ENCODE measurements at places on chromosomes 5 and 9.
A peak's percentile ranks its signal among the peaks of the same experiment; 100 is the strongest.

- no peak for ATAC-seq
Measured at GRCh38 chr9:135093111-135093510, 5.6 kb downstream of the OLFM1 start.

GRCh38 chr5:141806626-141807025 is 71.6 kb downstream of the PCDH1 start:
- ATAC-seq: no peak

GRCh38 chr5:67102708-67103107 is 93.9 kb downstream of the CD180 start:
- ATAC-seq: no peak

DNA sequence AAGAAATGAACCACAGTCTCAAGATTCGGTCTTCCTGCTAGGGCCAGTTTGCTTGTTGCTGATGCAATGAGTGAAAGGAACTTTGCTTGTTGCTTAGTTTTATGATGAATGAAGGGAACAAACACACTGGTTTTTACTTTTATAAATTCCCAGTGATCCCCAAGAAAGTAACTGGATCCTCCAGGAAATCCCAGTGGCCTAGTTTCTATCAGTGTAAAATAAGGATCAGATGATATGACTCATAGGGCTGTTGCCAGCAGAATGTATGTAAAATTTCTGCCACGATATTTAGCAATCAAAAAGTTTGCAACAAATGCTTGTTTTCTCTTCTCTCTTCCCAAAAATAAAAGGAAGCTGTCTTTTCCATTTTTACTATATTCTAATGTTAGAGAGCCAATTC is 160.1 kb upstream of the CDKN2B start:
- ATAC-seq: peak; percentile 52

GRCh38 chr9:130471411-130472183 is 26.8 kb downstream of the ASS1 start:
- no peak for ATAC-seq

DNA sequence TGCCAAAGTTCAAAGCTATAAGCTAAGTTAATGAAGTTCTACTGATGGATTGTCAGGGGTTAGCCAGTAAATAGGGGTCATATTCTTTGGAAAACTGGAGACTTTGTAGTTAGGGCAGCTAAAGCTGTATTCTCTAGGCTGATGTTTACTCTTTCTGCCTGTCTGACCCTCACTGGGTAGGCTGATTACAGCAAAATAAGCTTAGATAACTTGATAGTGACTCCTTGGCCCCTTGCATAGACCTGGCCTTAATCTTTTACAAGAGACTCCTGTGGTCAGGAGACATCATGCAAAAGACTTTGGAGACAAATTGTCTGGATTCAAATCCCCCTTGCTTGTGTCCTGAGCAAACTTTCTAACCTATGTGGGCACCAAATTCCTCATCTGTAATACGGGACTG is 314.4 kb upstream of the MSX2 start:
- no peak for ATAC-seq

- no peak for ATAC-seq
Measured at GRCh38 chr9:38339087-38339486, 53.4 kb upstream of the ALDH1B1 start.

DNA sequence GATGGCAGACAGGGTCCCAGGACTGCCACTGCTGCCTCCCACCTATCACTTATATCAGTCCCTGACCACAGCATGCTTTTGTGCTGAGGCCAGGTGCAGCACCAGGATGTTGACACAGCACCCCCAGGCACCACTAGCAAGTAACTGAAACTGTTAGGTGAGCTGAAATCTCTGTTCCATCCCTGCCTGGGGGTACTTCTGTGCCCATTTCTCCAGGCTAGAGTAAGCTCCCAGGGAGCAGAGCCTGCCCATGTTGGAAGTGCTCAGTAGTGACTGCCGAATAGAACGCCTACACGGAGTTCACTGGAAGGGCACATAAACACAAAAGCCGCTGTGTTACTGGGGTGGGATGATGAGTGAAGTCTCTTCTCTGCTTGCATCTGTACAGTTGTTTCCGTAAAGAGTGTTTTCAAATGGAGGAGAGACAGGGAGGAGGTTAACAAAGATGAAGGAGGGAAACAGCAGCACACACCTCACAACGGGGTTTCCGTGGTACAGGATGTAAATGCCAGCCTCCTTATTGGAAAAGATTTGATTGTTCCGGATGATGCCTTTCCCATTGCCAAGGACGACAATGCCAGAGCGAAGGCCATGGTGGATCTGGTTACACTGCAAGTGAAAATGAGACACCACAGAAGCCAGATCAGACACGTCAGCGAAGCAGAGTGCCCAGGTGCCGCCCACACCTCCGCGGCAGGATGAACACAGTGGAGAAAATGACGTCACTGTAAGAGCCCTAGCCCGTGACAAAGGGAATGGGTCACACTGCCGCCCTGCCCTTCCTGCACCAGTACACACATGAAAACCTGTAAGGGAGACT is 43.1 kb downstream of the POLR1E start:
- ATAC-seq: no peak

DNA sequence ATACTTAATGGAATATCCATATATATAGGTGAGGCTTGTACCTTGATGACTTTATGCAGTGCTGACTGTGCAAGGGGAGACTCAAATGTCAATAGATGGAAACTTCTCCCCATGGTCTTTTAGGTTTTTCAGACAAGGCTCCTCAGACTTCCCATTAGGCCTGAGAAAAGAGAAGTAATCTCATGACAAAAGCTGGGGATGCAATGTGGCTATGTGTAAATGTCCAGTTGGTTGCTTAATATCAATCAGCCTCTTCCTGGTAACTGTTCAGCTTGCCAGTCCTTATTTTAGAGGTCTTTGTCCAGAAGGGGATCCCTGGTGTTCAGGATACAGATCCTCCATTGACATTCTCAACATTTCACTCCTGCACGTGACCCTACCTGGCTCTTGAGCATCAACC is 621.1 kb upstream of the CDH18 start:
- ATAC-seq: no peak

- ATAC-seq: peak; percentile 64
Measured at GRCh38 chr9:121261107-121261460, 6.9 kb upstream of the GSN start.

DNA sequence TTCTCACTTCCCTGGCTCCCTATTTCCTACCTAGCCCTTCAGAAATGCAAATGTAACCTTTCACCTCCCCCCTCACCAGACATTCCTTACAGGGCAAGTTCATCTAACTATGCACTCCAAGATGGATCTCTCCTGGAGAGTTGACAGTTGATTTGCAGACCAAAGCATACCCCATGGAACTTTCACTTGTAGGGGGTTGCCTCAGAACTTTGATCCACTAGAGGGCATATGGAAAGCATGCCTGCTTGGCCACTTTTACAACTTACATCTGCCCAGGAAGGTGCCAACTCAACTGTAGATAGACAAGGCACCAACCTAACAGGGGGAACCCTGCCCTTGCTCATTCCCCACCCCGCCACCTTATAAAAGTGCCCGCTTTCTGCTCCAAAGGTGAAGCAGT is 187.8 kb downstream of the NXNL2 start:
- peak; percentile 82 for ATAC-seq

GRCh38 chr5:34886392-34887119 is 28.7 kb downstream of the RAD1 start:
- no peak for ATAC-seq

GRCh38 chr9:116594547-116594946 is 92.6 kb upstream of the TRIM32 start:
- ATAC-seq: peak; percentile 71

DNA sequence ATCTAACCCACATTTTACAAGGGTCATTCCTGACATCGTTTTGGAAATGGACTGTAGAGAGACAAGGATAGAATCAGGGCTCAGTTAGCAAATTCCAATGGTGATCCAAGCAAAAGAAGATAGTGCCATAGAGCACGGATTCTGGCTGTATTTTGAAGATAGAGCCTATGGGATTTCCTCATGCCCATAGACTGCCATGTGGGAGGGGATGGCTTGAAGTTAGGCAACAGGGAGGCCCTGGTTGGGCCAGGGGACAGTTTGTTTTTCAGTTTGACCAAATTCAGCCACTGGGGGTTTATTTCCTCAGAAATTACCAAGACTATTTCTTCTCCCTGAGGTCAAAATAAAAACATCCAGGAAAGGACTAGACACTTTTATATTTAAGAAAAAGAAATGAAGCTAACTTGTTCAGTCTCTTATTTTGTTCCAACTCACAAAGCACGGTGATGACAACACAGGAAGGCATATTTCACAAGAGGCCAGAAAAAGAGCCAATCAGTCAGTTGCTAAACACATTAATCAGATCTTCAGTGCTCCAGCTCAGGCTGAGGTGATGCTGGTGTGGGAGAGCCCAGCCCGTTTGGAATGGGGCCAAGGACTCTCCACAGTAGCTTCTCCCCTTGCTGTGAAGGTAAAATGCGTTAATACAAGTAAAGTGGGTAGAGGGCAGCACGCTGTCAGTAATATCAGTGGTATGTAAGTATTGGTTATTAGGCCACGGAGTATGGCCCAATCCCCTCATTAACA is 4.4 kb upstream of the DCTN4 start:
- no peak for ATAC-seq

GRCh38 chr5:16733331-16734006 is 116.7 kb upstream of the RETREG1 start:
- ATAC-seq: no peak

- peak; percentile 97 for ATAC-seq
Measured at GRCh38 chr5:170603578-170604565, 100.1 kb downstream of the KCNIP1 start.

DNA sequence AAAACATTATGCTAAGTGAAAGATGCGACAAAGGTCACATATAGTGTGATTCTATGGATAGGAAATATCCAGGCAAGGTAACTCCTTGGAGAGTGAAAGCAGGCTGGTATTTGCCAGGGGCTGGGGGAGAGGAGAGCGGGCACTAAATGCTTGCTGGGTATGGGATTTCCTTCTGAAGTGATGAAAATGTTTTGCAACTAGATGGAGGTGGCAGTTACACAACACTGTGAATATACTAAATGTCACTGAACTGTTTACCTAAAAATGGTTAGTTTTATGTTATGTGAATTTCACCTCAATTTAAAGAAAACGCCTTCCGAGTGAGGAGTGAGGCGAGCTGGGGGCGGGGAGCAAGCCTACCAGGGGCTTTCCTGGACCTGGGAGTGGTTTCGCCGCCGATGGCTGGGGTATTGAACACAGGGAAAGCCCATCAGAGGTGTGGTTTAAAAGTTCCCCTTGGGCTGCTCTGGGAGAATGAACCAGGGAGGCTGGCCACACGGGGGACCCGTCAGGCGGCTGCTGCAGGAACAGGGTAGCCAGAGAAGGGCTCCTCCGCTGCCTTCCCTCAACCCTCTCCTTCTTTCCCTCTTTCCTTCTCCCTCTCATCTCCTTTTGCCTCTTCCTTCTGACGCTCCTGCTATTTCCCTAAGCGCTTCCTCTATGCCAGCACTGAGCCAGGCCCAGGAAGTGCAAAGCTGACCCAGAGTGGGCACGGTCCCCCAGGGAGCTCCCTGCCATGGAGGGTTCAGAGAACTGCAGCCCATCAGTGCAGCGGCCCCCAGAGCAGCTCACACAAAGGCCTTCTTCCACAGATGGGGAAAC is 4.9 kb downstream of the AKNA start:
- peak; percentile 15 for ATAC-seq

DNA sequence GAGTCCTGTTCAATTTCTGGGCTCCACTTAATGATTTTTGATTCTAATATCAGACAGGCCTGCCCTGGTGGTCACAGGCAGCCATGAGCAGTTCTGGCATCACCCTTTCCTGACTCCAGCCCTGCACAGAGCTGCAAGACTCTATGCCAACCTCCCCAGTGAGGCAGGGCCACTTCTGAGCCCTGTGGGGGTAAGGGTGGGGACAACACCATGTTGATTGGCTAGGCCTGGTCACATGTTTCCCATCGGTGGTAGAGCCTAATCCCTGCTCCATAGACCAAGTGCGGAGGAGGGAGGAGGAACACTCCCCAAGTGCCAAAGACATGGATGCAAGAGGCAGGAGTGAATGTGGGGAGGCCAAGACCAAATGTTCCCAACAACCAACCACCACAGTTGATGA is 134.6 kb downstream of the PHF2 start:
- no peak for ATAC-seq

DNA sequence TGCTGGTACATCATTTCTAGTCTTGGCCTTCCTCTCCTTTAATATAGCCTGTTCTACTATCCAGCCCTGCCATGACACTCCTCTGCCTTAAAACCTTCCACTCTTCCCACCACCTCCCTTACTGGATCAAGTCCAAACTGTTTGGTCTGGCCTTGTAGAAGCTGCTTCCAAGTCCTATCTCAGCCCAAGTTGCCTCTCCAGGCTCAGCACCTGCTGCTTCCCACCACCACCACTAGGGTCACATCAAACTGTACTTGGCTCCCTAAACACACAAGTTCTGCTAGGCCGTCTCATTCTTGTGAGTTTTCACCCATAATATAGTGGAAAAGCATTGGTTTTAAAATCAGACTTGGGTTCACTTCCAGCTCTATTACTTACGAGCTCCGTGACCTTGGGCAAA is 1.4 kb downstream of the NDUFA8 start:
- peak; percentile 48 for ATAC-seq

DNA sequence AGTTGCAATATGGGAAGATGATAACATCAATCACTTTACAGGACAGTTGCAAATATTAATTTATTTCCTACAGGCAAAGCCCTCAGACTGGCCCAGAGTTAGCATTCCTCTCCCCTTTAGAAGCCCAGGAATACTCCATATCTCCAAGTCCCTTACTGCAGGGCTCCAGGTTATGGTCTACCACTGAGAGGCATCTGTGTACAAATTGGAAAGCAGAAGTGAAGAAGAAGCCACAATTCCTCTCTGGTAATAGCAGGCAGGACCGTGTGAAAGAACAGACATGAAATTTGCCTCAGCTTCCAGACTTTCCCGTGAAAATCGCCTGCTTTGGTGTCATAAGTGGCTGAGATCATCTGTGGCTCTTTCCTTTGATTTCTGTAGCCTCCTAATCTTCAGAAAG is 289.6 kb downstream of the GLIS3 start:
- no peak for ATAC-seq

GRCh38 chr5:35145012-35145411 is 85.3 kb downstream of the PRLR start:
- no peak for ATAC-seq

Measured in SK-N-SH treated with all-trans-retinoic acid at 6 μM for 48 hours (cell line).